ENCODE measurements at places on chromosomes 6 and 20. TPM values are rescaled to one million over a fixed set of nuclear protein-coding genes. Genes with fewer than 3 reads are reported as not detected.

- DNase-seq = no peak
These were observed 370.2 kb upstream of the SASH1 start for GRCh38 chr6:147972448-147972847.

DNA sequence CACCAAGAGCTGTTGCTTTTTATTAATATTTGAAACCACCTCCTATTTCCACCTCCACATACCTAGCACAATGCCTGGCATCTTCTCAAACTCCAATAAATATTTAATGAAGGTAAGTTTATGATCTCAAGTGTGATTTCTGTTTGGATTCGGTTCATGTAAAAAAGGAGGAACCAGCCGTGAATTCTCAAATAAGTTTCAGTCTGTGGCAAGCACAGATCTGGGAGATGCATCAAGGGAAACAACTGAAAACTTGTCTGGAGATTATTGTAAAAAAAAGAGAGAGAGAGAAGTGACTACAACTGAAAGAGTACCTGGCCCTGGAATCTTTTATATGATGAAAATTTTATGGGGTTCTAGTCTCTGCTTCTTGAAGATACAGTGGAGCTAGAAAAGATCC lies 52.8 kb upstream of the PNRC1 start:
- DNase-seq = no peak

DNA sequence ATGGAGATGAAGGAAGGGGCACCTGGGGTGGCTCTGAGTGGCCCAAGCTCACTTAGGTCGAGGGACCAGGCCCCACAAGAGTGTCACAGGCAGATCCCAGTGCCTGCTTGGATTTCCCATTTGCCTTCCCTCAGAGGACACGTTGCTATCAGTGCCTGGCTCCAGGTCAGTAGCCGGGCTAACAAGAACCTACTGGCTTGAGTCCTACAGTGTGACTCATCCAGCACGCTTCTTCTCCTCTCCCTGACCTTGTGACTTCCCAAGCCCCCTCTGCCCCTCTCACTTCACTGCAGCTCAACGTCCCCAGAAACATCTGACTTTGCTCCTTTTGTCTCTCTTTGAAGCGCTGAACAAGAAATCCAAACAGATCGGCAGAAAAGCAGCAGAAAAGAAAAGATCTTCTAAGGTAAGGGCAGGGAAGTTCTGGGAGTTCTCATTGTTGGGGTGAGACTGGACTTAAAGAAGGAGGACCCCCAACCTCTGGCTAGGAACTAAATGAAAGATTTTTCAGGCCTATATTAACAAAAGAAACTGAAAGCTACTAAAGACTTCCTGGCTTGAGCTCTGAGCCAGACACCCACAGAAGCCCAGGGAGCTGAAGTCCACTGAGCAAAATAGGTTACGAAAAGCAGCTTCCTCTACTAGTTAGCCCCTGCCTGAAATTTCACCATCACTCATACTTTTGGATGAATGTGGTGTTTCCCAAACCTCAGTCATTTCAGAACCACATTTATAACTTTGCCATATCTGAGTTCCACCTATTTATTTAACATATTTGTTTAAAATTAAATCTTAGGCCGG lies 21.5 kb downstream of the ASIP start:
- no peak for DNase-seq

GRCh38 chr6:143064271-143064670 lies 3.6 kb downstream of the AIG1 start:
- no peak for DNase-seq

DNA sequence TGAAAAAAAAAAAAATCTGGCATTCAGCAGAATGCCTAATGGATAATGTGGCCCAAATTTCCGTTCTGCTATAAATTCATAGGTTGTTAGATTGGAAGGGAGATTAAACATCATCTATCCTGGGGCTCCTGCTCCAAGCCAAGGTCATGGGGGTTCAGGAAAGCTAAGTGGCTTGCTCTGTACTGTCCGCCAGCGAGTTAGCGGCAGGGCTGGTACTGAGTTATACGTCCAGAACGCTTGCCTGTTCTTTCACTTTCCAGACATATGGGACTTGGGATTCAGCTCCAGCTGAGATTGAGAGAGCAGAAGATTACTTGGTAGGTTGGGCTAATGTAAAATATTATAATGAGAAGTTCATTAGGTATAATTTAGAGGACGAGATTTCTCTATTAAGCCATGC lies 858 bp downstream of the RWDD1 start:
- DNase-seq = no peak

GRCh38 chr6:159125951-159126352 lies 43.2 kb upstream of the FNDC1 start:
- no peak for DNase-seq

DNA sequence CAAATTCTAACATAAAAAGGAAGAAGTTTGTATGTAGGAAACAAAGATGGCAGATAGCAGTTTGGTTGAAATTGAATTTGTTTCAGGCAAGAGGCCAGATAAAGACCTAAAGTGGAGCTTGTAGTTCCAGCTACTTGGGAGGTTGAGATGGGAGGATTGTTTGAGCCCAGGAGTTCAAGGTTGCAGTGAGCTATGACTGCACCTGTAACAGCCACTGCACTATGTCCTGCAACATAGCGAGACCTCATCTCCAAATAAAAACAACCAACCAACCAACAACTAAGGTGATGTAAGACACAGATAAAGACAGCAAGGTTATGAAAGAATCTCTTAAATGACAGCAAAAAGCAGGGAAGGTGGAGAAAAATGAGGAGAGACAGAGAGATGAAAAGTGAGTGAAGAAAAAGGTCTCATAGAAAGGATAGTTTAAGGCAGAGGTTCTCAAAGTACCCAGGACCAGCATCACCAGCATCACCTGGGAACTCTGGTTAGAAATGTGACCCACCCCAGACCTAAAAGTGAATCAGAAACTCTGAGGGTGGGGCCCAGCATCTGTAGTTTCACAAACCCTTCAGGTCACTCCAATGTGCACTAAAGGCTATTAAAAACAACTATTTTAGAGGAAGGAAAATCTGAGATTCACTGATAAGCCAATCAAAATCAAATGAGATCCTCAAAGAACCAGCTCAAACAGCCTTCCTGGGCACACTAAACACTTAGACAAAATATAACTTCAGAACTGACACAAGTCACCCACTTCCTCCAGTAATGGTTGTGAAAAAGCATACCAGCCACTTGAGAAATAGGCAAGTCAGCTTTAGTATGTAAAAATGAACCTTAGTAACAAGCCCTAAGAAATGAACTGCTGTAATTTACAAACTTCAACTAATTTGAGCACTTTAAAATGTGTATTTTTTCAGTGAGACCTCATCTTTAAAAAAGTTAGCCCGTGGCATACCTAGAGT lies 57.6 kb downstream of the FAM184A start:
- no peak for DNase-seq

- no peak for DNase-seq
These were observed 70.4 kb downstream of the SLC22A23 start for GRCh38 chr6:3386374-3386857.

DNA sequence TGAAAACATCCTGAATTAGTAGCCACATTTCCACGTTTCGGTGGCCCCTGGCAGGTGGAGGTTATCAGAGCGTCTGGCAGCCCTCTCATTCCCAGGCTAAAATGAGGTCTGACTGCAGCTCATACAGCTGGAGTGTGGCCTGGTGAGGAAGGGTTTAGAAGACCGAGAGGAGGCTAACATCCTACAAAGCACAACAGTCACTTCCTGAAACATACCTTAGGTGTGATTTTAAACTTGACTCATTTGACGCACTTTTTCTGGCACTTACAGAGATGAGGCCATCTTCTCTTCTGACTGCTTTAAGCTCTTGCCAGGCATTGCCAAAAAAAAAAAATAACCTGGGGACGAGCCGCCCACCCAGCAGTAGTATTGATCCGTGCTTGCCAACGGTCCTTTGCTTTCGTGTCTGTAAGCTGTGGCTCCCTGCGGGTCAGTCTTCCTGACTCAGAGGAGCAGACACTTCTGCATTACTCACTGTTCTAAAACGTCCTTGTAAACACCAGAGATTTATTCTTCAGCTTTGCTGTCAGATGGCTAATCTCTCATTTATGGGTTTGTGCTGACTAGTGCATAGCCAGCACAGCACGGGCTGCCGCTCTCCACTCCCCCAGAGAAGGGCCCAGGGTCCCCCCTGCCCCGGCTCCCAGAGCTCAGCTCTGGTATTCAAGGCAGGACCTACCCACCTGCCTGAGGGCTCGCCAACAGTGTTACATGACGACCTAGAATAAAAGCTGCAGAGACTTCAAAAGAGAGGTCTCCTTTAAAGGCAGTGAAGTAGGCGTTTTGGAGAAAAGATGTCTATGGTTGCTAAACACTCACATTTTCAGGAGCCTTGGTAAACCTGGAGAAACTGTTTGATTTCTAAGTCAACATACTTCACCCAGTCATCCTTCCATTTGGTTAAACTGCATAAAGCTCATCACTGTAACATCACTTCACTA lies 78.5 kb upstream of the FRMD1 start:
- peak; percentile 80 for DNase-seq

DNA sequence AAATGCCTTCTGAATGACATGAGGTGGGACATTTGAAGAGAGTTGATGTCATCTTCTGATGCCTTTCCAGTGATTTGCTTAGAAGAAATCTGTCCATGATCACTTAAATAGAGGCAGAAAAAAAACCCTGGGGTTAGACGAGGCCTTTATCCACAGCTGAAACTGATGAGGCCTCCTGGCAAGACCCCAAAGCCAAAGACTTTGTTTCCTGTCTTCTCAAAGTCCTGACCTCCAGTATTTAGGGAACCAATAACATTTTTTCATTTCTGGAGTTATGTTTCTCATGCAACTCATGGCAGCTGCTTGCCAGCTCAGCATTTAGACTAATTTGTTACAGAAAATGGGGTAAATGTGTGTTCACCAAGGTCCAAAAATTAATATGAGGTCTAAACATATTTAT lies 248.0 kb upstream of the PRDM1 start:
- no peak for DNase-seq

KIF6 gene
- total RNA-seq = 1.1 TPM

SLC22A16 gene
- total RNA-seq = 0.63 TPM

ZNF831 gene
- 0.69 TPM for total RNA-seq

MAN1A1 gene
- 245 TPM for total RNA-seq
